ENCODE measurements at places on chromosomes 4 and X.
A peak's percentile ranks its signal among the peaks of the same experiment; 100 is the strongest.

- DNase-seq: no peak
These were observed 24.3 kb downstream of the NFKB1 start for GRCh38 chr4:102525504-102525903.

DNA sequence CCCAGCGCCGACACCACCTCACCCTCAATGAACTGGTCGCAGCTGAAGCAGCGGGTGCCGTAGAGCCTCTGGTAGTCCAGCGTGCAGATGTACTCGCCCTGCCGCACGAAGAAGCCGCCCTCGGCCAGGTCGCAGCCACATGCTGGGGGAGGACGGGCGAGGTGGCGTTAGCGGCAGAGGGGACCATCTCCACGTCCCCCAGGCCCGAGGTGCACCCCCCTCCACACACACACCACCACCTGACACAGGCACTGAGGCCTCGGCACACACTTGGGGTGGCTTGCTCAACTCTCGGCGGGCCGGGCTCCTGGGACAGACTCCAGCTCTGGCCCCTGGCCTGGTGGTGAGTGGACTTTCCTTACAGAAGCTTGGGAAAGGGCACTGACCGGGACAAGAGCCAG, 61.5 kb downstream of the ABLIM2 start:
- no peak for DNase-seq

GRCh38 chrX:111257733-111258132, 12.6 kb downstream of the CAPN6 start:
- no peak for DNase-seq

DNA sequence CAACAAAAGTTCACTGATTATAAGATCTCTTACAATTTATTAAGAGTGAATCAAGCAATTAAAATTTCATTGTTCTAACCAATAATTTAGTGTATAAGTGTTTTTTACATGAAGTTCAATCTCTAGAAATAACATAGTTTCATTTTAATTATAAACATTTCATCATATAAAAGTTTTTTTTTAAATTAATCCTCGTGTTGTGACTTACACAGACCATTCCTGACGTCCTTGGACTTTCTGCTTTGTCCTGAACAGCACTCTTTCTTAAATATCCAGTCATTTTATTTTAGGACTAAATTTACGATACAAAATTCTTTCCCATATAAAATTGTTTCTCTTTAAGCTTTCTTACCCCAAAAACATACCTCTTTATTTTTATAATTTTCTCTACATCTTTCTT, 841.7 kb upstream of the POU3F4 start:
- no peak for DNase-seq

GRCh38 chrX:39308126-39308525, 506.9 kb downstream of the MID1IP1 start:
- no peak for DNase-seq

DNA sequence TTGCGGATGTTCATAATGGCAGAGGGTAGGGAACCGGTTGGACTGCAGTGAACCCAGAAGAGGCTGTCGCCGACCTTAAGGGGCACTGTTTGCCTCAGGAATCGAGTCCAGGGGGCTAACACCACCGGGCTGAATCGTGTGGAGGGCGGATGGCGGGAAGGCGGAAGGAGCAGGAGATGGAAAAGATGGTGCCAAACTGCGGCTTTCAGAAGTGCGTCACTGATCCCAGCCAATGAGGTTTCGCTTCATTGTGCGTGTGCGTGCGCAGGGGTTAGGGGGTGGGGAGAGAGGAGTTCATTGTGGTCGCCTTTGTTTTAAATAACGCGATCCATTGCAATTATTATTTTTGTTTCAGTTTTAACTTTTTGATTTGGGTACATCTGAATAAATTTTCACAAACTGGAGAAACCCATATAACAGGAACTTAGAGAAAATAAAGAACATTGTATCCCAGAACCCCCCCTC, at the start of gene NAA11:
NAA11 (minus strand) TSS at position 198 of the 465 bp plus-strand sequence; CDS start at position 14, 184 bp downstream.
- DNase-seq: no peak

GRCh38 chr4:37934609-37935008, 25.6 kb upstream of the PTTG2 start:
- no peak for DNase-seq

DNA sequence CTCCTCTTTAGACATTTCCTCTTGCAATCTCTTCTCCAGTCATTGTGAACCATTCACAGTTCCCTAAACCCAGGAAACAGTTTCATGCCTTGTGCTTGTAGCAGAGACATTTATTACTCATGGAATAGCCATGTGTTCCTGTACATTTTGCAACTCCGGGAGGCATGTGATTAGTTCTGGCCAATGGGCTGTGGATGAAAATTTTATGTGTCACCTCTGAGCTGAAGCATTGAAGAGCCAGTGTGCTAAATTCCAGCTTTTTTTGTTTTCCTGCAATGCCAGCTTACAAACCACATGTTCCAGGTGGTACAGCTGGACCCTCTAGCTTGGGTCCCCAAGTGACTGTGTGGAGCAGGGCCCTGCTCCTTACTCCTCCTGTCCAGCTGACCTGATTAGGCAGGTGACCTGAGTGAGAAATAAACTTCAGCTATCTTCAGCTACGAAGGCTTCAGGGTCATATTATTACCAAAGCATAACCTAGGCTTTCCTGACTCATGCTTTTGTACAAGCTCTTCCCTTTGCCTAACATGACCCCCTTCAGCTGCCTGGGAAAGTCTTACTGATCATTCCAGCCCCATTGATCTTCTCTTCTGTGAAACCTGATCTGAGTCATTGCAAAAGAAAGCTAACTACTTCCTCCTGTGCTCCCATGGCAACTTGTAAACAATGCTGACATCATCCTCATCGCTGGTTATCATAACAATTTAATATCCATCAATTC, 200.4 kb downstream of the PTTG2 start:
- DNase-seq: peak; percentile 97

- DNase-seq: no peak
These were observed 664.8 kb downstream of the GRID2 start for GRCh38 chr4:92968556-92968955.

DNA sequence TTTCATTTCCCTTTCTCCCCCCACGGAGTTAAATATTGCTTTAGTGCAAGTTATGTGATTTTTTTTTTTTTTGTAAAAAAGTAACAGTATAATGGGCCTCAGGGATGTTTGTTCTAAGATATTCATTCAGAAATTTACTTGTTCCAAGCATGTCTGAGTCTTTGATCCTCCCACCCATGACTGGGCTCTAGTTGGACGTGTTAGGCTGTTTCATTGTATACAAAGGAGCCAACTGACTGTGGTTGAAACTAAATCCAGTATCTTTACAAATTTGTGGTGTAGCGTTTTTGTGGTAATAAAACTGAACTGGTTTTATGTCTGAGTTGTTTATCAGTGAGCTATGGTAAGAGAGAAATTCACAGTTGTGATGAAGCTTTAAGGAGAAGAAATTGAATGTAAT, 74.1 kb downstream of the DOCK11 start:
- DNase-seq: no peak

- DNase-seq: peak; percentile 0
These were observed 125.4 kb upstream of the DMD start for GRCh38 chrX:33336783-33337182.

DNA sequence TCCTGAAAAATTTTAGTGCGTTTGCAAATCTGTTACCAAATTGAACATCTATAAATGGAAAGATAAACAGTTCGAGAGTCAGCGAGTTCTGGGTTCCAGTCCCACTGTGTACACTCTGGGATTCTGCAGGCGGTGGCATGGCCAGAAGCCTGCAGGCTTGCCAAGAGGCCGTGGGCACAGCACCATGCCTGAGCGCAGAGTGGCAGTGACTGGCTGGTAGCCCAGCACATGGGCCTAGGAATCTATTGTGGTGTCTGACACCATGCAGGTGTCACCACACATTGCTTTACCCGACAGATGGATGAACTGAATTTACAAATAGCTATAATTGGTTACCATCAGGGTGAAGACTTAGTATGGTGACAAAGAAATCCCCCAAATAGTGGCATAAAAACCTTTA, 71.7 kb upstream of the TLR3 start:
- DNase-seq: no peak

- DNase-seq: no peak
These were observed 139.3 kb downstream of the GPR143 start for GRCh38 chrX:9626379-9626778.

DNA sequence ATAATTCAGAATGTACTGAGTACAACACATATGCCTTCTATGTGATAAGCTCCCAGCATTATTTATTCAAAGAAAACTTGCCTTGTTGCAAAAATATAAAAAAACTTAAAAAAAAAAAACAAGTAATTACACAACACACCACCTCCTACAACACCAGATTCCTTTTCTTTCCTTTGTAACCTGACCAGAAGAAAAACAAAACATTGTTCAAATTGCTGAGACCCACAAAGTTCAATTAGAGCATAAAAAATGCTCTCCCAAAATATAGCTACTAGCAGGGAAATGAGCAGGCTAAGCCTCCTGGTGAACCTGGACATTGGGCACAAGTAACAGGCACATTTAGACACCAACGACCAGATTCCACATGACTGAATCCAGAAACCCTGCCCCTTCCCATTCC, 38.3 kb downstream of the MECP2 start:
- no peak for DNase-seq

Data from ELR (cell line).